ENCODE measurements at places on chromosomes 2 and 18.
A peak's percentile ranks its signal among the peaks of the same experiment; 100 is the strongest.

GRCh38 chr18:35522130-35522959, 24.6 kb upstream of the INO80C start:
- DNase-seq = no peak

- no peak for DNase-seq
These were observed 33.1 kb downstream of the METTL4 start for GRCh38 chr18:2538236-2538635.

DNA sequence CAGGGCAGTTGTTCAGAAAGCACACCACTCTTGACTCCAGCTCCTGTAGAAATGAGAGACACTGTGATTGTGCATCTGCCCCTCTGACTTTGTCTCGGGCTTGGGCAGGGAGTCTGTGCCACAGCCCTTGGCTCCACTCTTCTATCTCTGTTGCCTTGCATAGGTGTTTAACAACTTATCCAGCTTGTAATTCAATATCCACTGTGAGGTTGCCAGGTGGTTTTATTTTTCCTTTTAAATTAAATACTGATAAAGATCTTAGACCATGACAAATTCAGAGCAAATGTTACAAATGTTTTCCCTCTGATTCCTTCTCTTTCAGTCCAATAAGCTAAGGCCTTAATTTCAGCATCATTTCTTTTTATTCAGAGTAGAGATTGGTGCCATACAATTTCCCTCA, 421.7 kb downstream of the STK39 start:
- no peak for DNase-seq

DNA sequence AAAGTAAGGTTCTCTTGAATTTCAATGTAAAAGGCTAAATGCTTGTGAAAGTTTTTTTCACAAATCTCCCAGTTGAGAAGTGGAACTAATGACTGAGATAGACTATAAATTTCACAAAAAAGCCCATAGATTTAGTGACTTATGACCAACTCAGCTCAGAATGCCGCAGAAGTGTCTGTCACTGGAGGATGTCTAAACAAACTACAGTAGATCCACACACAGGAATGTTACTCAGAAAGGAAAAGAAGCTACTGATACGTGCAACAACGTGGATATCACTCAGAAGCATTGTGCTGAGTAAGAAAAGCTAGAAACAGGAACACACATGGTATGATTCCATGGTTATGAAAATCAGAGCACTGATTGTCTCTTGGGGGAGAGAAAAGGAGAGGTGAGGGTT, 151.9 kb downstream of the DOCK10 start:
- no peak for DNase-seq

GRCh38 chr2:150387586-150388288, 99.7 kb downstream of the RND3 start:
- no peak for DNase-seq

GRCh38 chr2:222088561-222088960, 210.2 kb downstream of the PAX3 start:
- no peak for DNase-seq

DNA sequence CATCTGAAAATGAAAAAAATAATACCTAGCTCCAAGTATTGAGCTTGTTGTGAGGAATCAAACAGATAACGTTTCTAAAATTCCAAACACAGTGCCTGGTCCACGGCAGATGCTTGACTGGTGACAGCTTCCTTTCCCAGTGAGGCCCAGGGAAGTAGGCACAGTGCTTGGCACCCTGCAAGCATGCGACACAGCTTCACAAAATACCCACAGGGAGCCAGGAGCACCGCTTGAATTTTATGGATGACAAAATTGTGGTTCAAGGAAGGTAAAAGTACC, 205.1 kb upstream of the TNP1 start:
- DNase-seq = no peak

GRCh38 chr2:212032536-212033219, 505.9 kb downstream of the ERBB4 start:
- DNase-seq = no peak

DNA sequence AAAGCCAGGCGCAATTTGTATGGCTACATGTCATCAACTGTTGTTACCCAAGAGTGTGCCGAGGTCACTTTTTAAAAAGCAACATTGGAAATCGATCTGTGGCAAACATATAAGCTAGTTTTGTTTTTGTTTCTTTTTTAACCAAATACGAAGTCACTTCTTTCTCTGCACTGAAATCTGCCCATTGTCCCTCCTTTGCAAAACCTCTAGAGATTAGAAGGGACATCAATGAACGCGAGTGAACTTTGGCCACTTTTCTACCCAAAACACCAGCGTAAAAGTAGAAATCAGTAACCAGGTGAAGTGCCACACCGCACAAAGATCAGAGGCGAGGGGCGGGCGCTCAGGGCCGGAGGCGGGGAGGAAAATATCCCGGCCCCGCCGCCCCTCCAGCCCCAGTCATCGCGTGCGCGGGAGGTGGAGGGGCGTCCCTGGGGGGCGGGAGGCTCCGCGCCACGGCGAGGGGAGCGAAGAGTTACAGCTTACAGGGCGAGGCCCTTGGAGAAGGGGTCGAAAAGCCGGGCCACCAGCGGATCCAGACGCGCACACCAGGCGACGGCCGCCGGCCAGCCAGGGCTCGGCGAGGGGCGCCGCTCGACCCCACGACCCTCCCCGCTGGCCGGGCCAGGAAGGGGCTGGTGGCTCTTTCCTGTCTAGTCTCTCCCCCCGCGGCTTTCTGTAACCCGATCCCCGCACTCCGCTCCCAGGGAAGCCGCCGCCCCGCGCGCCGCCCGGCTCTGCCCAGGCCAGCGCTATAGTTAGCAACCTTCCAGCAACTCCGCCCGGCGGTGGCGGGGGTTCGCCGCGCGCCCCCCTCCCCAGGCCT, 993 bp downstream of the RBMS1 start:
- DNase-seq = peak; percentile 56

DNA sequence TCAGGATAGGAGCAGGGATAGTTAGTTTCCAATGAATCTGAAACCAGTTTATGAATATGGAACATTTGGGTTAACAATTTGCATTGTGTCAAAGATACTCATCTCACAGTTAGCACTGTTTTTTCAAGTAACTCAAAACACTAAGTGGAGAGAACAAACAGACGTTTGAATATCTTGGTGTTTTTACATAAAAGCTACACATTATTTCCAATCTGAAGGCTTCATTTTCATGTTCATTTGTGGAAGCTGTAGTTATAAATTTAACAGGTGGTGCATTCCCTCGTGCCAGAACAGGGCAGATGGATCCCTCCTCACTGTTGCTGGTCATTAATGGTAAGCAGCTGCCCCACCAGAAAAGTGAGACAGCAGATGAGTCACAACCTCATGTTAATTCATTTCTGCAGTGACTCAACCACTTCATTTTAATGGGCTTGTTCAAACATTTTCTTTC, 286.9 kb downstream of the TMX3 start:
- no peak for DNase-seq

DNA sequence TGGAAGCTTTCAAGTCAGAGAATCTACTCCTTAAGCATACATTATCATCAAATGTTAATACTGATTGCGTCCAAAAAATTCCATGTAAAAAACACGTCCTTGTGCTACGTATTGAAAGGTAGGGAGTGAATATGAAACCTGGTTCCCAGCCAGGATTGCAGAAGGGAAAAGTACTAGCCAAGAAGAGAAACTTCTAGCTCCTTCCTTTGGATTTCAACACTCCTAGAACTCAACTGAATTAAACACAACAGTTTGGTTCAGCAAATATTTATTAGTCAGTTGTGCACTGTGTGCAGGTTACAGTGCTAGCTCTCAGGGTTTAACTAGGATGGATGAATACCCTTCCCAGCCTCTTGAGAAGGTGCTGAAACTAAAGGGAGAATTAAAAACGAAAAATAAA, 33.9 kb upstream of the FHL2 start:
- DNase-seq = no peak

DNA sequence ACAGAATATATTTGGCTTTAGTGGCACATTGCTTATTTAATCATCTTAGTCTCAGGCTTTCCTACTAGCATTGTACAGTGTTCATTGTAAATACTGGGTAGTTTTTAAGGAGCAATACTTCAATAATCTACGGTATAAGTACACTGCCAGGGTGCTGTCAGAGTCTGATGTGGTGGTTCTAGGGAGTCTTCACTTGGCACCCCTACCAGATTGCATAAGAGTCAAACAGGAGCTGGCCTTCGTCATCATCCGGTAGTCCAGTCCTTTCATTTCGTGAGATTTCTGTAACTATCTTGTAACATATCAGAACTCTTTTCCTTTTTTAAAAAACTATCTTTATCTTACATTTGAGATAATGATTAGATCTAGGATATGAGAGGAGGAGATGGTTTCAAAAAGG, 91.1 kb downstream of the ZNF532 start:
- no peak for DNase-seq

GRCh38 chr2:34408100-34408499, 809.0 kb upstream of the FAM98A start:
- DNase-seq = no peak

- DNase-seq = no peak
These were observed 191.4 kb downstream of the SPP2 start for GRCh38 chr2:234241656-234242458.

- no peak for DNase-seq
These were observed 830.1 kb upstream of the ZEB2 start for GRCh38 chr2:145350011-145350410.

GRCh38 chr18:14930076-14930475, 182.1 kb downstream of the ANKRD30B start:
- no peak for DNase-seq
